ENCODE measurements at places on chromosomes 4 and X.

DNA sequence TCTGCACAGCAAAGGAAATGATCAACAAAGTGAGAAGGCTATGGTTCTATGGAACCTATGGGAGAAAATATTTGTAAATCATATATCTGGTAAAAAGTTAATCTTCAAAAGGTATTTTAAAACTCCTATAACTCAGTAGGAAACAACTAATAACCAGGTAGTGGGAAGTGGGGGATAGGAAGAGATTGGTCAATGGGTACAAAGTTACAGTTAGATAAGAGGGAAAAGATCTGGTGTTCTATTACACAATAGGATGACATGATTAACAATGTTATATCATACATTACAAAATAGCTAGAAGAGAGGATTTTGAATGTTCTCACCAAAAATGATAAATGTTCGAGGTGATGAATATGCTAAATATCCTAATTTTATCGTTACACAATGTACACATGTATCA is 46.3 kb downstream of the NDNF start:
- no peak for DNase-seq

- DNase-seq: no peak
Observed at GRCh38 chrX:45762699-45763647, 562.3 kb upstream of the DIPK2B start.

- no peak for DNase-seq
Observed at GRCh38 chr4:95838192-95838591, 1.7 kb upstream of the PDHA2 start.

GRCh38 chr4:79673377-79673776 is 265.3 kb upstream of the GK2 start:
- DNase-seq: no peak

DNA sequence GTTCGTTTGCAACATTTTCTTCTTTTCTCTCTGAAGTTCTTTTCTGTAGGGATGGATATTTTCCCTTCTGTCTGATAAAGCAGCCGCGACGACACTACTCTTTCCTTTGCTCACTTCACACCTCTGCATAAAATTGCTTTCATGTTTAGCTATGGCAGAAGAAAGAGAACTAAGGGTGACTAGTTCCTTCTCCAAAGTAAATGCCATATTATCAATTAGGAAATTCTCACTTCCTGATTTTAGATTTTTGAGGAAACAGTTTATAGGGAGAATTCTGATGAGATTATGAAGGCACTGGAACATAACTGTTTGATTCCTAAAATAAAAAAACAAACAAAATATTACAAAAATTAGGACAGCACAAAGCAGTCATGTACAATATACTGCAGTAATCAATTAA is 29.2 kb downstream of the FANCB start:
- DNase-seq: no peak

DNA sequence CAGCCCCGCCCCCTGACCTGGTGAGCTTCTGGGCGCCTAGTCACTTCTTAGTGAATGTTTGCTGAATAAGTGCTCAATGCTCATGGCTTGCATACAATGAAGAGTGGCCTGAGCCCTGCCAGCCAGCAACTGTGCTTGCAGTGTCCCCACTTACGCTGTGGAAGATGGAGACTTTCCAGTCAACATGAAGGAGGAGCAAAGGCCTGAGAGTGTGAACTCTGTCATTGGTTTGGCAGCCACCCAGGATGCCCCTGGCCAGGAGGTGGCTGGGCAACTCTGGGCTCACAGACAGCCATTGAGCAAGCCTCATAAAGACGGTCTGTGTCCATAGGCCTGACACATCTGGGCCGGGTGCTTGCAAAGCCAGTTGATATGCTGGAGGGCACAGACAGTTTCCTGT is 72.1 kb upstream of the MAMLD1 start:
- DNase-seq: no peak

DNA sequence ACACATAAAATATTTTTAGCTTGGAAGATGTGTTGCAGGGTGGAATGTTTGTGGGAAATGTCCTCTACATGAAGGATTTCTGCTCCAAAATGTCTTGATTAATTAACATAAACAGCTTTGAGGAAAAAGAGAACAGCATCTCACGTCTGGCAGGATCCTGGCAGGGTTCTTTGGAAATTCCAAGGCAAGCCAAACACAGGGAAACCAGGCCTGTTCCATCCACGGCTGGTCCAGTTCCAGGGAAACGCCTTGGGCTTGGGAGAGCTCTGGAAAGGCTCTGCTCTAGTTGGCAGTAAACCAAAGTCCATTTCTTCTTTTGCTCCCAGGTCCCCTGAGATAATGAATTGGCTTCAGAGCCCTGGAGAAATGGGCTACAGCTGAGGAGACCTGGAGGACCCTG is 42.4 kb upstream of the GAB1 start:
- no peak for DNase-seq

DNA sequence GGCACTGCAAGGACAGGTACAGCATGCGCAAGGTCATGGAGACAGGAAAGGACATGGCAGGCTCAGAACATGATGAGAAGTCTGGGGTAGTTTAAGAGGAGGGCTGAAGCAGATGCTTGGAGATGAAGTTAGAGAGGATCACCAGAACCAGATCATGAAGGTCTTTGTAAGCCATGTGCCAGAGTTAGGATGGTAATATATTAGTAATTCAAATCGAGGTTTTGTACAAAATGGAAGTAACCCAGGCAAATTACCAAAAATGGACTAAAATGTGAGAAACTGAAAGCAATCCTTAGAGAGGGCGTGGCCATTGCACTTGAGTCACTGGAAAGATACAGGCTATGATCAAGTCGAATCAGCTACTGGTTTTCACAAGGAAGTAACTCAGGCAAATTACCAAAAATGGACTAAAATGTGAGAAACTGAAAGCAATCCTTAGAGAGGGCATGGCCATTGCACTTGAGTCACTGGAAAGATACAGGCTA is 13.5 kb downstream of the RXFP1 start:
- no peak for DNase-seq

- DNase-seq: no peak
Observed at GRCh38 chr4:142832022-142832421, 14.1 kb downstream of the INPP4B start.

GRCh38 chr4:144363890-144364289 is 223.4 kb upstream of the GYPA start:
- no peak for DNase-seq

GRCh38 chr4:153759407-153760316 is at the start of gene RNF175:
Gene RNF175 (minus strand): TSS chr4:153760024. CDS start chr4:153759862, 162 bp downstream.
- DNase-seq: no peak

DNA sequence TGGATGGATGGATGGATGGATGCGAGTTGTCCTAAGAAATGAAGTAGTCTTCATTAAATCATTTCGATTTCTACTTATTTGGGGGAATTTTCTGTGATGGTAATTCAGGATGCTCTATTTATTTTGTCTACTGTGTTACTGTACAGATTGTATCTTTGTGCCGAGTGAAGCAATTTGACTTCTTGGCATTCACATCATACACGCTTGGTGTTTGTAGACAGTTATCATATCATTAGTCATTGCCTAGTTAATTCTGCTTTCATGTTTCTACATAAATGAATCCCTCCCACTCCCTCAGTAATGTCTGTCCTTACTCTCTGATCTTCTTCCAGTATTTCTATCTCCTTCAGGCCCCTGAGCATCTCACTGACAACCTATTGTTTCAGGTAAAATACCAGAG is 64.0 kb downstream of the RASGEF1B start:
- no peak for DNase-seq

- no peak for DNase-seq
Observed at GRCh38 chrX:105273326-105273725, 52.8 kb upstream of the TEX13A start.

- DNase-seq: no peak
Observed at GRCh38 chr4:62455871-62456270, 1255.7 kb downstream of the ADGRL3 start.

- DNase-seq: no peak
Observed at GRCh38 chrX:132612821-132613564, 124.2 kb upstream of the MBNL3 start.

GRCh38 chr4:111984169-111984819 is 161.0 kb upstream of the FAM241A start:
- DNase-seq: no peak

DNA sequence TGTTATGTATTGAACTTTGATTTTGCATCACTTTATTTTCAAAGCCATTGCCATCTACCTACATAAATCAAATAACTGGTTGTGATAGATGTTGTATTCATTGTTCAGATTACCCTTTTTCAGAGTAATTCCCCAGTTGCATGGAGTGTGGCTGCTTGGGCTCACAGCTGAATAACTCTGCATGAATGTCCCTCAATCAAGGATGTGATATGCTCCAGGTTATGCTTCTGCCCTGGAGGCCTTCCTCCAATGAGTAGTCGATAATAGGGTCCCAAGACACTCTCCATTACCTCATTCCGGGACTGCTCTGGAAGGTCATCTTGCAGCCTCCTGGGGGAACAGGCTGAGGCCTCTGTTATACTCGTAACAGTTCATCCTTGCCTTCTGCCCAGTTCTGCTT is 251.8 kb downstream of the ADGRL3 start:
- no peak for DNase-seq

- DNase-seq: no peak
Observed at GRCh38 chrX:3940000-3940610, 226.7 kb upstream of the PRKX start.

- DNase-seq: no peak
Observed at GRCh38 chr4:77074381-77074831, 1.4 kb downstream of the CCNI start.

DNA sequence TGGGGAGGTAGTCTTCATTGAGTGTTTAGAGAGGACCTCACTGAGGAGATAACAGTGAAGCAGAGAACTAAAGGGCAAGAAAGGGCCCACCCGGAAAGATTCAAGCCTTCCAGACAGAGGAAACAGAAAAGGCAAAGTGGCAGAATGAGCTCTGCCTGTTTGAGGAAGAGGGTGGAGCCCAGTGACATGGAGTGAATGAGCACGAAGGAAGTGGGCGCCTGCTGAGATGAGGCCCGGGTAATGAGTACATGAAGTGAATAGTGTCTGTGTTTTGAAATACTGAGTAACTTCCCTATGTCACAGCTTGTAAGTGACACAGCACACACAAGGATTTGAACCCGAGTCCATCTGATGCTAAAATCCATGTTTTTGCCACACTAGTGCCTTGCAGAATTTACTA is 32.5 kb upstream of the TLR2 start:
- DNase-seq: no peak

- no peak for DNase-seq
Observed at GRCh38 chr4:95499291-95499696, 49.5 kb downstream of the UNC5C start.

GRCh38 chrX:38018766-38019425 is 12.5 kb downstream of the SYTL5 start:
- DNase-seq: no peak

DNA sequence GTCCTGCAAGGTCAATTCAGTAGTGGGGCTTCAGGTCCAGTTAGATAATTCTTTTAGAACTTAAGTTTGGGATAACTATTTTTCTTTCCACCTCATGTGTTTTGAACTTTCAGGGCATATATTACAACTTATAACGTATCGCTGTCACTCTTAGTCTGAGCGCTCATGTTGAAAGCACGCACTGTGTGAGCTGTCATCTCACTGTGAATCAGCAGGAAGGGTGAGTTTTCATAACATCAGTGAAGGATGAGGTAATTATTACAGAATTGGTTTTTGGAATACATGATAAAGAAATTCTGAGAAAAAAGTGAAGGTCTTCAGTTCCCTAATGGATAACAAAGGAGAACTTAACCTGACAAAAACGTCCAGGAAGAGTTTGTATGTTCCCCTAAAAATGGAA is 45.1 kb upstream of the SLC4A4 start:
- DNase-seq: no peak

DNA sequence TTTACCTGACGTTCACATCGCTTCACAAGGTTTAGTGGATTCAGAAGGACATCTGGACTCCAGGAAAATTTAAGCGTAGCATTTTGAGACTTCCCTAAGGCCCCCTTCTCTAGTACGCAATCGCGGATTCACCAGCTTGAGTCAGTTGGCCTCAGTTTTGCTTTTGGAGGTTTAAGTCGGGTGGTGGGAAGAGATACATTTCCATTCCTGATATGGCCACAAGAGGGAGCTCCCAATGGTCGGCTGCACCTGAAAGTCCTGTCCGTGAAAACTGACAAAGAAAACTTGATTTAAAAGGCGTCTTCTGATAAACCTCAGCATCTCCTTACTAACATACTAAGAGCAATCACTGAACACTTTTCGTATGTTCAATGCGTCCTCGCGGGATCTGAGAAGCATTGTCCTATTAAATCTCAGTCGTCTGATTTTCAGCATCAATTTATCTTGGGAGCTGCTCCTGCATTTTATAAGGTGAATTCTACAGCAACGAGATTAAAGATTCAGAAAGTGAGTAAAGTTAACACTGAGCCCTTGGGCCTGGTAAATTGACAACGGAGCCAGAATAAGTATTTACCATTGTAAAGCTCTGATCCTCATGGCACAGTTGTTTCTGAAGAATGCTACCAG is 50.6 kb downstream of the LGI2 start:
- DNase-seq: no peak

DNA sequence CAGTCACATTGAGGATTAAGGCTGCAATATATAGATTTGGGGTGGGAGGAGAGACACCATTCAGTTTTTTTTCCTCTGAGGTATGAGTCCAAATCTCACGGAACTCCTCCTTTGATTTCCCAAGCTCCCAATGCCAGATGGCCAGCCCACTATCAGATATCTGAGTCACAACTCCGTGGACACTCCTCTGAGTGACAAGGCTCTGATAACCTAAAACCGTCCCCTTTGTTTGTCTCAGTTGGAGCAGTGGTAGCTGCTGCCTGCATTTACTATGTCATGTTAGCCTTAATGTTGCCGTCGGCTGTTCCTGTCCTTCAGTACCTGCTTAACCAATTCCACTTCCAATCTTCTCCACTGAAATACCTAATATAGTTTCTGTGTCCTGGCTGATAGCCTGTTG is 107.3 kb downstream of the DTHD1 start:
- no peak for DNase-seq

DNA sequence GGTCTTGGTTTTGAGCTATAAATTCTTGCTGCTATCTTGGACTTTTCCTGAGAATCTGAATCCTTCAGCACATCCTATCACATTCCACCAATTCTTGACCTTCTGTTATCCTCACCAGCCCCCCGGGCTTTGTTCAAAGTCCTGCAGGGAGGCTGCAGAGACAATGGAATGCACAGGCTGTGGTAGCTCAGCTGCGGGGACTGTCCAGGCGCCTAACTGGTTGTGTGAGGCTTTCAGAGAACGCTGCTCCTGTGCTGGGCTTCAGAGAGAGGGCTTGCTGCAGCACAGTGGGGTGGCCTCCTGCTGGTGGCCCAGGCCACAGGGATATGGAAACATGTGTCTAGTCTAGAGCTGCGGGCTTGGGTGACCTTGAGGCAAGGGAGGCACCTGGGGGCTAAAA is 196.3 kb upstream of the GATB start:
- no peak for DNase-seq

DNA sequence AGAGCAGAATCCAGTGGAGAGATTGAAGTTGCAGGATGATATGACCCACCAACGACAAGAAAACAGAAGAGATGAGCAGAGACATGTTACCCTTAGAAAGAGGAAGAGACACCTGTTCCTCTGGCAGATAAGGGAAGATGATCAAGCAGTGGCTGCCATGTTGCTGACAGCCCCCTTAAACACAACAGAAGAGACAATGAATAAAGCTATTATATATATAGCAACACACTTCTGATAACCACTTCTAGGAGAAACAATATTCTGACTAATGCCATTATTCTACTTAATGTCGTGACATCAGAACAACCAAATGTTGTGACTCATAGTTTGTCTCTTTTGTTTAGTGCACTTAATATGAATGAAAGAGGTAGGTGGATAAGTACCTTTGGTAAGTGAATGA is 44.9 kb downstream of the SH3RF1 start:
- DNase-seq: no peak

- DNase-seq: no peak
Observed at GRCh38 chr4:174757736-174758135, 71.3 kb downstream of the GLRA3 start.

Measured in stimulated activated CD8-positive, alpha-beta memory T cell treated with anti-CD3 and anti-CD28 coated beads, Interleukin-4, amount 100 ng/mL, for 4 hours (primary cell).